ENCODE measurements at places on chromosomes 16 and 17. TPM values are rescaled to one million over a fixed set of nuclear protein-coding genes. Genes with fewer than 3 reads are reported as not detected.

DNA sequence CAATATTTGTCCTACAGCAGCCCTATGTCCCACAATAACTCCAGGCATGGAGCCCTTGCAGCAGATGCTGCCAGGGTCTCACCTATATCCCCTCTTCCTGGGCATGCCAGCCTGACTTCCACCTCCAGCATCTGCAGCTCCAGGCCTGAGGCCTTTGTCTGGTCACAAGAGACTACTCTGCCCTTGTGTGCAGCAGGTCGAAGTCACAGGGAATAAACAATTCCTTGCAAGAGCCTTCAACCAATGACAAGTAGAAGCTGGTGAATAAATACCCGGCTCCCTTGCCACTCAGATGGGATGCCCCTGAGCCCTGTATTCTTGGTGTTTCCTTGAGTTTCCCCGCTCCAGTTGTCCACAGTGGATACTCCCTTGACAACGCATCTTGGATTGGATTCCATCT is 23.0 kb downstream of the CES1 start:
- H3K4me3 ChIP-seq = no peak overlapping the region
- H3K27ac ChIP-seq = no peak overlapping the region
- H3K36me3 ChIP-seq = no peaks in the 10 kb centered on the region
- H3K27me3 ChIP-seq = no peaks in the 10 kb centered on the region
- H3K4me1 ChIP-seq = no peaks in the 10 kb centered on the region

DNA sequence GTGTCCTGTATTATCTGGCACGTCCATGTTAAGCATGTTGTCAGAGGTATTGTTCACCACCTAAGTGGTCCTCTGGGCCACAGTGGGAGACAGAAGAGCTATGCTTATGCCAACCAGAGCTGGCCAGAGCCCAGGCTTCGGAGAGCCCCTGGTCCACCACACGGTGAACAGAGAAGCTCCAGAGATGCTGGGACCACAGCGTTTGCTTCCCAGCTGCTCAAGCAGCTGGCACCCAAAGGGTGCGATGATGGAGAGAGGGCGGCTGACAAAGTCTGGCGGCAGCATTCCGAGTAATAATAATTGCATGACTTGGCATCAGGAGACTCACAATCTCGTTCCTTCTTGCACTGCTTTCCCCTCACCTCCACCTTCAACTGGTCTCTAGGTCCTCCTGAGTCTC is 35.8 kb upstream of the RCVRN start:
- H3K27me3 ChIP-seq = no peaks in the 10 kb centered on the region
- peaks cover 22% of the 10 kb centered on the region for H3K36me3 ChIP-seq
- H3K4me3 ChIP-seq = no peak overlapping the region
- no peaks in the 10 kb centered on the region for H3K4me1 ChIP-seq
- no peak for DNase-seq
- H3K27ac ChIP-seq = no peak overlapping the region

GRCh38 chr16:23424292-23424958 is 28.6 kb downstream of the COG7 start:
- no peak for DNase-seq
- H3K4me1 ChIP-seq = no peaks in the 10 kb centered on the region
- H3K27me3 ChIP-seq = no peaks in the 10 kb centered on the region
- peaks cover 31% of the 10 kb centered on the region for H3K36me3 ChIP-seq
- no peak overlapping the region for H3K4me3 ChIP-seq

DNA sequence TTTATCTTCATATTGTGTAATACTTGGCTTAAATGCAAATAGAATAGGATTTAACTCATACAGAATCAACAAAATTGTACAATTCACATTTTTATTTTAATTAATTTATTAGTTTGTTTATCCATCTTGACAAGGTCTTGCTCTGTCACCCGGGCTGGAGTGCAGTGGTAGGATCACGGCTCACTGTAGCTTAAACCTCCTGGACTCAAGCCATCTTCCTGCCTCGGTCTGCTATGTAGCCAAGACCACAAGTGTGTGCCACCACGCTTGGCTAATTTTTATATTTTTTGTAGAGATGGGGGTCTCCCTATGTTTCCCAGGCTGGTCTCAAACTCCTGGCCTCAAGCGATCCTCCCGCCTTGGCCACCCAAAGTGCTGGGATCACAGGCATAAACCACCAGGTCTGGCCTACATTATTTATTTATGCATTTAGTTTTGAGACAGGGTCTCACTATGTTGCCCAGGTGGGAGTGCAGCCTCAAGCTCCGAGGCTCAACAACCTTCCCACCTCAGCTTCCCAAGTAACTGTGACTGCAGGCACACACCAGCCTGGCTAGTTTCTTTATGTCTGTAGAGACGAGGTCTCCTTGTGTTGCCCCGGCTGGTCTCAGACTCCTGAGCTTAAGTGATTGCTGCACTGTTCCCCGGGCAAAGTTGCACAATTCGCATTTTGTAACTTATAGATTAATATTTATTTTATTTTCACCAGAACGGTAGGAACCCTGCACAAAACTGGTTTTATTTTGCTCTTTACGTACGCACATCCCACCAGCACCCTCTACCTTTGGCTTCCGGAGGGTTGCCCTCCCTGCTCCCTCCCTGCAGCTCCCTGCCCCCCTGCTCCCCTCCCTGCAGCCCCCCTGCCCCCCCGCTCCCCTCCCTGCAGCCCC is 4.9 kb downstream of the DPEP1 start:
- no peaks in the 10 kb centered on the region for H3K4me1 ChIP-seq
- DNase-seq = no peak

GRCh38 chr16:78277321-78278055 is 178.0 kb downstream of the WWOX start:
- H3K36me3 ChIP-seq = no peaks in the 10 kb centered on the region
- H3K27me3 ChIP-seq = no peaks in the 10 kb centered on the region
- no peak overlapping the region for H3K4me3 ChIP-seq
- no peaks in the 10 kb centered on the region for H3K4me1 ChIP-seq

MYH2 gene
- total RNA-seq = not detected

Data from spleen (tissue), 13 donors.